NCI-H1092 (cell line): ENCODE measurements at places on chromosomes 7 and 10.

DNA sequence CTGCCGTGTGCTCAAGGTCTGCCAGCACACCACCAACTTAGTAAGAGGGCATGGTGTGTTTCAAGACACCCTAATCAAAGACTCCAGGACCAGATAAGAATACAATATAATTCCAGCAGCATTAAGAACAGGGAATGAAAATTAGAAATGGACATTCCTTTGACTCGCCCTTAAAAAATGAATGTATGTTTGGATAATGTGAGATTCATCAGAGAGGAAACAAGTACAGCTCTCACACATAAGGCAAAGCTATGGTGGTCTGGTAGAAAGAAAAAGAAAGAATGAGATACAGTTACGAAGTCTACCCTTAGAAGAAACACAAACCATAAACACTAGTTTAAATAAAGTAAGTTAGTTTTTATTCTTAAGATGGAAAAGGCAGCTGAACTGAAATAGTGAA is 174.8 kb upstream of the ANK3 start:
- DNase-seq: no peak

GRCh38 chr10:1209355-1209979 is 153.3 kb downstream of the WDR37 start:
- DNase-seq: no peak

- no peak for DNase-seq
Observed at GRCh38 chr7:2882111-2882510, 38.0 kb upstream of the GNA12 start.

DNA sequence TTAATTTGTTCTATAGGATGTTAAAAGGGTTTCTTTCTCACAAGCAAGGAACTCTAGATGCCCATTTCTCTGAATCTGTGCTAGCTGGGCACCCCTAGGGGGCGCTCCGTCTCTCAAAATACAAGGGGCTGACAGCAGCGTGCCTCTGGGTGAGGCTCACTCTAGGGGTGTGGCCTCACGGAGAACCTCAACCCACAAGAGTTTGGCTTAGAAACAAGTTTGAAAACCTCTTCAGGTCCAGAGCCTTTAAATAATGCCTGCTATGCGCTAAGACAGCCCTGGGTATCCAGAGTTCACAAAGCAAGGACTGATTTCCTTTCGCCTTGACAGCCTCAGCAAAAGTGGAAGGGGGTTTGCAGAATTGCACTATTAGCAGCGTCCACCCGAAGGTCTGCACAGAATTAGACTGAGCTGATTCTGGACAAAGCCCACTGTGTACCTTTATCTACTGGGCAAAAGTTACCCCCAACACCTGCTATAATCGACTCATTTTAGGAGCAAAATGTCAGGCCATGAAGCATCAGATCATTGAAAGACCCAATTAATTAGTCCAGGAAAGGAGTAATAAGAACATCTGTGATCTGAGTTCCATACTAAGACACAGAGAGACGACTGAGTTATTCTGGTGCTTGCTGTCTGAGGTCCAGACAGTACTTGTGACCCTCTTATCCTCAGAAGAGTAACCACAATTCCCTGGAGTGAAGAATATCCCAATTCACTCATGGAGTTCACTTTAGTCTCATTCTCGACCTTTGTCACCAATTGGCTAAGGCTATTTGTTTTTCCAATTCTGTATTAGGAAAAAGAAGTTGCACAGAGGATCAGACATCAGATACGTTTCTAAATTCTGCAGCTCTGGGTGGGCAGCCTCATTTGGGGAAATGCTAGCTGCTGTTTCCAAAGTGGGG is 574 bp upstream of the CPED1 start:
- DNase-seq: peak; percentile 86

DNA sequence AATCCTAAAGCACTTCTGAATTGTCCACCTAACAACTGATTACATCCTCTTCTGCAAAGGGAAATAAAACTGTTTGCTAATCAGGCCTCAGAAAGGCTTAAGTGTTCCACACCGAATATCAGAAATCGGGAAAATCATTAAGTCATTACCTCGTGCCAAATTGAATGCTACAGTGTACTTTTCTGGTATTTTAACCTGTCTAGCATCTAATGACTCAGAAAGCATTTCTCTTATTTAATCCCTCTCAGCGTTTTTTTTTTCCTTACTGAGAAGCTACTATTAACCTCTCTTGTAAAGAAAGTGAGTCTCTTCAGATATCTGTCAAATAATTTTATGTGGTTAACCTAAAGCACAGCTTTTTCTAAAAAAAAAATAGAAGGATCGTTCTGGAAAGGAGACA is 28.6 kb downstream of the VIM start:
- DNase-seq: no peak

- no peak for DNase-seq
Observed at GRCh38 chr7:14336256-14336655, 346.8 kb upstream of the ETV1 start.

- DNase-seq: peak; percentile 18
Observed at GRCh38 chr10:110392121-110392520, 87.4 kb upstream of the SMNDC1 start.

DNA sequence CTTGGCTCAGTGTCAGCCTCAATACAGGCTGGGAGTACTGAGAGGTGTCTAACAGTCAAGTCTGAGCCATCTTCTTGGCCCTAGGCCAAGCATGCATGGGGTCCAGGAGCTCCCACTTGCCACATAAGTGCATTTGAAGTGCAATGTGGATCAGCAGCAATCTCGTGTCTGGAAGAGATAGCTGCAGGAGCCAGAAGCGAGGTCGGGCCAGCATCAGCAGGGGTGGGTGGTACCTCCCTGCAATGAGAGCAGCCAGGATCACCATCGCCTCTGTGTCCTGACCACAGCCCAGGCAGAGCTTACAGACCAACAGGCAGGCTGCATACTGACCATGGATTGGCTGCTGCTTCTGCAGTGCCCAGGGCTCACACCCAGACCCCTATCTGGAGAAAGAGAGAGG is 83.0 kb upstream of the CXCL12 start:
- no peak for DNase-seq

GRCh38 chr10:2619472-2619871 is 447.9 kb upstream of the PFKP start:
- DNase-seq: peak; percentile 71

DNA sequence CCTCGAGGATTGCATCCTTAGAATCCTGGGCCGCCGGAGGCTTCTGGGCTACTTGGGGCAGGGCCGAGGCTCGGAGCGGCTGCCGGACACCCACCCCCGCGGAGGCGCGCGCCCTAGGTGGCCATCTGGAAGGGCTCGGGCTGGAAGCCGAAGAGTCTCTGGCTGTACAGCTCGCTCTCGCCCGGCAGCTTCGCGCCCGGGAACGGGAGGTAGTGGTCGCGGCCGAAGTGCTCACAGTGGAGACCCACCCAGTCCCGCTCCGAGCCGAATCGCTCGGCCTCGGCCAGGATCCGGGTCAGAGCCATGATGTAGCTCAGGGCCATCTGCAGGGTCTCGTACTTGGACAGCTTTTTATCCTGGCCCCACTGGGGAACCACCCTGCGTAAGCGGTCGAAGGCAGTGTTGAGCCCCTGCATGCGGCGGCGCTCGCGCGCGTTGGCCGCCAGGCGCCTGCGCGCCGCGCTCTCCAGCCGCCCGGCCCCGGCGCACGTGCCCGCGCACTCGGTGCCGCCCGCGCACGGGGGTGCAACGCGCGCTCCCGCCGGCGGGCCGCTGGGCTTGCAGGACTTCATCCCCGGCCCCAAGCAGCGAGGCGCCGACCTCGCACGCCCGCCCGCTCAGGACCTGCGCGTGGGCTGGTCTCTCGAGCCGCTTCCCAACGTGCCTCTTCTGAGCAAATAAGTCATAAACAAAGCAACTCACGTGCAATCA is 652 bp downstream of the ATOH7 start:
- peak; percentile 22 for DNase-seq

GRCh38 chr10:129932182-129932581 is 31.9 kb downstream of the EBF3 start:
- DNase-seq: no peak

DNA sequence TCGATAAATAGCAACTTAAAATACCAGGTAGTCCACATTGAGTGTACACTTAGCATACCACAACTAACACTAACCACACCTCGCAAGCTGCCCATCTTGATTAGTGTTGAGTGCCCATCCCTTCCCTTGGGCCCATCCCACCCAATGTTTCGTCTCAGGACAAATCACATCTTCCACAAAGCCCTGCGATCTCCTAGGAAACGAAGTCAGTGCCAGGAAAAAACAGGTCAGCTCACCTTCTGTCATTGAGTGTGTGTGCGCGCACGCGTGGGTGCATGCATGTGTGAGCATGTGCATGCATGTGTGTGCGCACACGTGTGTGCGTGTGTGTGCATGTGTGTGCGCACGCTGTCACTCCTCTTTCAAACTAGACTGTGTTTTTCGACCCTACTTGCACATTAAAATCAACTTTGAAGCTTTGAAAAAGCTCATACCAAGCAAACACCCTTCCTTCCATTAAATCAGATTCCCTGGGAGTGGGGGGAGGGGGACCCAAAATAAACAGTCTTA is 48.8 kb upstream of the OPALIN start:
- DNase-seq: no peak

DNA sequence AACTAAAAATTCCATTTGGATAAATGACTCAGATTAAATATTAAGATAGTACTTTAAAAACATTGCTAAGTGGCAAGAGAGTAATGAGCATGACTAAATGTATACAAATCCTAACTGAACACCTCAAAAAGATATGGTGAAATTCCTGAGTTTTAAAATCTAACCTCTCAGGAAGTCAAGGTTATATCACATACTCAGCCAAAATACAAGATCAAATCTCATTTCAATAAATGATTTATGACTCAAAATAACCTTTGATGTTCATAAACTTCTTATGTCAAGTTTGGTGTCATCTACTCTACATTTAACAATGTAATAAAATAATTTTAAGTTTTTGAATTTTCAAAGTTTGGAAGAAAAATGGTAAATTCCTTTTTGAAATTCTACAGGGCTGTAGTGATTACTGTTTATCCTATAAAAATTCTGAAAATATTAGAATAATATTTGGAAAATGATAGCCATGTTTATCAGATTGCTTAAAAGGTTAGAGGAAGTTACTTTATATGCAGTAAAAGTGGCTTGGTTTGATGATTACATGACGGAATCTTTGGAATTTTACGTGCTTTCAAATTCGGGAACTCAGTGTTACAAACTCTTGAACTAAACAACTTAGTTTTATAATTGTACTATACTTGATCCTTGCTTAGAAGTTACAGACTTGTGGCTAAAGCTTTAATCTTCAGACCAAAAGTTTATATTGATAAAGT is 43.7 kb downstream of the ASZ1 start:
- no peak for DNase-seq

- no peak for DNase-seq
Observed at GRCh38 chr10:132134241-132135052, 52.3 kb upstream of the DPYSL4 start.

GRCh38 chr7:16668049-16668858 is 22.3 kb downstream of the BZW2 start:
- no peak for DNase-seq

DNA sequence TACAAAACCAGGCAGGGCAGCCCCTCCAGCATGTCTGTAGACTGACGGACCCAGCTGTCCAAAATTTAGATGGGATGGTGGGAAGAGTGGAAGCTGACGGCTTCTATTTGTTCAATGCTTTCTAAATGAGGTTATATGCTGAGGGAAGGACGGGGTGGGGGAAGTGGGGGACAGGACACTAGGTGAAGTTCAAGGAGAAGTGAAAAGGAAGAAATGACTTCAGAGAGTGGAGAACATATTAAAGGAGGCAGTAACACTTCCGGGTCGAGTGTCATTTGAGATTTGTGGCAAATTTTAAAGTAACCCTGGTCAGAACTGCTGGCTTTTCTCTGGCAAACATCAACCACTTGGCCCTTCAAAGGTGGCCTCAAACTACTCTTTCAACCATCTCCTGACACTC is 9.4 kb downstream of the PIP4K2A start:
- DNase-seq: no peak

DNA sequence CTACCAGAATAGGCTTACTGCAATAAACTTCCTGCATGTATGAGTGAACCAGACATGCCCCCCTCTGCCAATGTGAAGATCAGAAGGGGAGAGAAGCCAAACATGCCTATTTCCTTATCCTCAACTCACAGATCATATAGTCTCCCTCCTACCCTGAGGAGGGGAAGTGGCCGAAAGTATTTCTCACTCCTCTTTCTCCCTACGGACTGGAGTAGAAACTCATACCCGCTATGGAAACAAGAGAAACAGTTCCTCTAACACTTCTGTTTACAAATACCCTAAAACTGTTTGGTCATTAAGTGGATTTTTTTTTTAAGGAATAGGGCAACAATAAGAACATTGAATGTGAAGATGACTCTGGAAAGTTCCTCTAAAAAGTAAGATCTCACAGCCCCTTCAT is 31.4 kb downstream of the CCNJ start:
- no peak for DNase-seq

GRCh38 chr10:112376396-112376790 is 2.5 kb downstream of the ACSL5 start:
- DNase-seq: no peak

DNA sequence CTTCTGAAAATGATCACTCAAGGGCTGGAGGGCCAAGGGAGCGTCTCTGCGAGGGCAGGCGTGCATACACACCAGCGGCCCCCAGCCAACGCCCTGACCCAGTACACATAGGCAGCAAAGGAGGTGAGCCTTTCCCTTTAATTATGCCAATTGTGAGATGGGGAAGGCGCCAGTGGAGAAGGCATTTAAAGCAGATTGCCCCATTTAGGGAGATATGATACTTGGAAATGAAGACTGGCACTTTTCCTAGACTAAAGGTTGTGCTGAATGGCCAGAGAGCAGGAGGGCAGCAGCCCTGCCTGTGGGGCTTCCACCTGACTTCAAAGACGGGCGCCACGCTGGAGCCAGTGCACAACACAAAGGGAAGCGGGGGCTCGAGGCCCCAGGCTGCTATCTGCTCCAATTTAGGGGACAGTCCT is 24.1 kb downstream of the HIPK2 start:
- DNase-seq: peak; percentile 69

DNA sequence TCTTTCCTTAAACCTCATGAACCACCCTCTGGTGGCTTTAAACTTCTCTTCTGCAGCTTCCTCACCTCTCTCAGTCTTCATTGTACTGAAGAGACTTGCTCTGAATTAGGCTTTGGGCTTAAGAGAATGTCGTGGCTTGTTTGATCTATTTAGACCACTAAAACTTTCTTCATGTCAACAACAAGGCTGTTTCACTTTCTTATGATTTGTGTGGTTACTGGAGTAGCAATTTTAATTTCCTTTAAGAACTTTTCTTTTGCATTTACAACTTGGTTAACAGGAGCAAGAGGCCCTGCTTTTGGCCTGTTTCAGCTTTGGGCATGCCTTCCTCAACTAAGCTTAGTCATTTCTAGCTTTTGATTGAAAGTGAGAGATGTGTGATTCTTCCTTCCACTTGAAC is 38.1 kb upstream of the CDHR3 start:
- no peak for DNase-seq

DNA sequence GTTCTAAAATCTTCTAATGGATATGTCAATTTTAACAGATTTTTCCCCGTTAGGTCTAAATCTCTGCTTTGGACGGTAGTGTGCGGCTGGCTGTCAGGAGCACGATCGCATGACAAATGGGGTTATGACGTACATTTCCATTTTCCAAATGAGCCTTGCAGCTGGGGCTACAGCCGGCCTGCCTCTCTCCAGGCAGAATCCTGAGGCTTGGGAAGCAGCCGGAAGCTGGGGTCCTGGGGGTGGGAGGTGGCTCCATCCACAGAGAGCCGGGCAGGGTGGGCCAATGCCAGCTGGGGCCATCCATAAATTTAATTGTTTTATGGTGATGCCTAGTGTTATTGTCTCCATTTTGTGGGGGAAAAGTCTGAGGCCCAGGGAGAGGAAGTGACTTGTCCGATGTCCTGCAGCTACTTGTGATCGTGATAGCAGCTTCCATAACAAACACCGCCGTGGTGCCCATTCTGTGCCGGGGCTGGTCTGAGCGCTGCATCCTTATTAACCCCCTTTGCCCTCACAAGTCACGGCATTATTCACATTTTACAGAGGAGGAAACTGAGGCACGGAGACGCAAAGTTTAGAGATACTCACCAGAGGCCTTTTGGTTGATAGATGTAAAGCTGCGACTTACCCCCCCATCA is 53.0 kb upstream of the EBF3 start:
- DNase-seq: no peak
